ENCODE measurements at places on chromosomes 13 and 19.

DNA sequence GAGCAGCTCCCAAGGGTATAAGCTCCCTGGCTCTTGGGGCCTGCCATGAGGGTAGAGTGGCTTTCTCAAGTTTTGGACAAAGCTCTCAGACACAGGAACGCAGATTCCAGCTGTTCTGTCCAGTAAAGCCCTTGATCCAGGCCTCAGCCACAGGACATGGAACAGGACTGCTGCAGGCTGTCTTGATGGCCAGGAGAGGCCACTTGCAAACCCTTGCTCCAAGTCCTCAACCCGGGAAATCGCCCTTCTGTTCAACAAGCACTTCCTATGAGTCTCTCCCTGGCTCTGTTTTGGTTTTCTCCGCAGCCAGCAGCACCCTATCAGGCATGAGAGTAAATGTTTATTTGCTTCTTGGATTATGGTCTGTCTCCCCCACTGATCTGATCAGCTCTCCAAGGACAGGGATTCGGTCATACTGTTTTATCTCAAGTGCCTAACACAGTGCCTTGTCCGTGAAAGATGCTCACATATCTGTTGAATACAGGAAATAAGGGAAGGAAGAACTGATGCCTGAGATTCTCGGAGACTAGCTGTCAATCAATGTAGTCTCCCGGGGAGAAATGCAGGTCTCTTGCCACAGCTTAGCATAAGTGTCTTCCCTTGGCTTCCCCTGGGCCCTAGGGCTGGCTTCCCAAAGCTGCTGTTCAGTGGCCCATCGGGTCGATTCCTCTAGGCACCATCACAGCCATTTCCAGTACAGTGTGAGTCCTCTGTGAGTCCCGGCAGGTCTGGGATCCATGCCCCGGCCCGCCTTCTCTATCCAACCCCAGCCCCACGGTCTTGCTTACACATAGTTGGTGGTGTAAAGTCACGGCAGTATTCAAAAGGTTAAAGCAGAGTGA lies 90.8 kb downstream of the TSHZ3 start:
- no peak for DNase-seq

DNA sequence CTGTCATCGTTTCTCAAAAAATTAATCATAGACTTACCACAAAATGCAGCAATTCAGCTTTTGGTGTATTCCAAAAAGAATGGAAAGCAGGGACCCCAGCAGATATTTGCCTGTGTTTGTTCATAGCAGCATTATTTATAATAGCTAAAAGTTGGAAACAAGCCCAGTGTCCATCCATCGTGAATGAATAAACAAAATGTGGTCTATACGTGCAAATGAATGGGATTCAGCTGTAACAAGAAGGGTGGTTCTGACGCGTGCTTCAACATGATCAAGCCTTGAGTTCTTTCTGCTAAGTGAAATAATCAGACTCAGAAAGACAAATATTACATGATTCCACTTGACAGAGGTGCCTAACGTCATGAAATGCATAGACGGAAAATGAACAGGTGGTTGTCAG lies 36.4 kb downstream of the PSG11 start:
- DNase-seq = no peak

DNA sequence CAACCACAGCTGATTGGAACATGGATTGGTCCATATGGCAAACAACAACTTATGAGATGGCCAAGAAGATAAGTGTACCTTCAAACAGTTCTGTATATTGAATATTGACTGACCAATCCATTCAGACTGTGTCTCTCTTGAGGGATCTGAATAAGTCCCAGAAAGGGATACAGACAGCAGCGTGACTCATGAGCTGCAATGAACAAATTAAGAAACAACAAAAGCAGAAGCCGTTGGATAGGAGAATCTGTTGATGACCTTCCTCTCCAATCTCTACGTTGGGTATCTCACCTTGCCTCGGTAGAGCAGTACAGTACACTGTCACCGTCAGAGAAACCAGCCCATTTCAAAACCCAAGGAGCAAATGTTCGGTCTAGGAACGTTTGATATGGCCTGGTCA lies 21.3 kb downstream of the MBD3L2B start:
- no peak for DNase-seq

GRCh38 chr19:10870955-10871603 lies at the start of gene CARM1:
Gene CARM1, plus strand, starts transcription at chr19:10871553. Its CDS starts 150 bp downstream, at chr19:10871703.
- DNase-seq = peak; percentile 74

DNA sequence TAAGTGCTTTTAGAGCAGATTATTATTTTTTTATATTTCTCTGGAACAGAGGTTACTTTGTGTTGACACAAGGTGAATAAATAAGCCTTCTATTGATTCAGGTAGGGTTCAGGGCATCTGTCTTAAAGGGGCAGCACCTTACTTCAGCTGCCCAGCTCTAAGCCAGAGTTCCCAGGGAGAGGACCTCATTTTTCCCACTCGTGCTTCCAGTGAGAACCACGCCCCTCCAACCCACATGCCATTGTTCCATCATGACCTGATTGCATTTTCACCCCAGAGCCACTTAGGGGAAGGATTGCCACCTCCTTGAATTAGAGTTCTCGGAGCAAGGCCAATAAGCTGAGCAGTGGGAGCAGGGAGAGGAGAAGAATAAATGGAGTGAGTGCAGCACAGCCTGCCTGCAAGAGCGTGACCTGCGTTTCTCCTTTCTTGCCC lies 104.3 kb upstream of the FRY start:
- no peak for DNase-seq

- no peak for DNase-seq
Observed at GRCh38 chr13:95382916-95383315, 81.7 kb upstream of the ABCC4 start.

- DNase-seq = no peak
Observed at GRCh38 chr19:10270616-10271394, at the start of gene ICAM1. Gene ICAM1, plus strand, starts transcription at chr19:10271120. Its CDS starts 40 bp downstream, at chr19:10271160.

GRCh38 chr13:113013878-113014751 lies 45.1 kb downstream of the MCF2L start:
- no peak for DNase-seq

GRCh38 chr13:99859178-99860177 lies 112.1 kb downstream of the ZIC5 start:
- no peak for DNase-seq

GRCh38 chr19:57552432-57552831 lies 7.2 kb downstream of the ZNF550 start:
- DNase-seq = no peak

GRCh38 chr13:103370790-103371189 lies 304.6 kb upstream of the SLC10A2 start:
- no peak for DNase-seq

DNA sequence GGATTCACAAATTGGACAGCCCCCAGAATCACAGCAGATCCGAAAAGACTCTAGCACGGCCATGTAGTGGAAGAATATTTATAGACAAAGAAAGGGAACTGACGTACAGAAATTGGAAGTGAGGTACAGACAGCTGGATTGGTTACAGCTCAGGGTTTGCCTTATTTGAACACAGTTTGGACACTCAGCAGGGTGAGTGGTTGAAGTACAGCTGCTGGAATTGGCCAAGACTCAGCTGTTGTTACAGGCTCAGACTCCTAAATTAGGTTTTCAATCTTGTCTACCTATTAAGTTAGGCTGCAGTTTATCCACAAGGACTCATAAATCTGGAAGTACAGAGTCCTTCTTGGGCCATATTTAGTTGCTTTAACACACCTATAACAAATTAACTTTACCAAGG lies 5.8 kb upstream of the CFAP97D2 start:
- no peak for DNase-seq

- DNase-seq = no peak
Observed at GRCh38 chr19:5984600-5984999, 6.7 kb upstream of the RANBP3 start.

- no peak for DNase-seq
Observed at GRCh38 chr13:40275636-40276035, 390.8 kb downstream of the FOXO1 start.

- no peak for DNase-seq
Observed at GRCh38 chr19:7228935-7229541, 65.2 kb downstream of the INSR start.

GRCh38 chr19:11405846-11406643 lies 13.1 kb downstream of the RGL3 start:
- no peak for DNase-seq

DNA sequence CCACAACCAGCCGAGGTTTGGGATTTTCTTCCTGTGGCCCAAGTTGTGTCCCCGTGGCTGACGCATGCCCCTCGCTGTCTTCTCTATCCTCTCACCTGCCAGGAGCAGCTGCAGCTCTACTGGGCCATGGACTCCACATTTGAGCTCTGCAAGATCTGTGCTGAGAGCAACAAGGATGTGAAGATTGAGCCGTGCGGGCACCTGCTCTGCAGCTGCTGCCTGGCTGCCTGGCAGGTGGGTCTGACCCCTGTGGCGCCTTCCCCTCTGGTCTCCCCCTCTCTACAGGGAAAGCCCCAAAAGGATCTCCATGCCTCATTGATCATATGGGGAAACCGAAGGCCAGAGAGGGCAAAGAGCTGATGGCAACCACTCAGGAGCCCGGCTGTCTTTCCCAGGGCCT lies 14.6 kb downstream of the CBLC start:
- no peak for DNase-seq

DNA sequence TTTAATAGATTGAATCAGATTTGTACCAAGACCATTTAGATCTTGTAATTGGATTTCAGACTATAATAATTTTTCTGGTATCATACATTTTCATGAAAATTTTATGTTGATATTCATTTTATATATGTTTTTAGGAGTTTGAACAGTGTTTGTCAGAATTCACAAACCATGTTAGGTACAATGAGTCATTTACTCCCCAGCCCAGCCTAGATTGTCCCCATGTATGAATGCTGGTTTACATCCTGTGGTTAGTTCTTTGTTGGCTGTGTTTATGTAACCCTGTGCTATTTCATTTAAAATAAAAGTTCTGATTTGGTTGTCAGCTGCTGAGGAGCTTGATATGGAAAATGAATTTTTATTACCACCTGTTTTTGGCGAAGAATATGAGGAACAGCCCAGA lies 96.7 kb downstream of the GJA3 start:
- no peak for DNase-seq

- no peak for DNase-seq
Observed at GRCh38 chr13:20873348-20873747, 29.2 kb downstream of the XPO4 start.

GRCh38 chr13:30906411-30907051 lies 460 bp downstream of the MEDAG start:
- DNase-seq = no peak

DNA sequence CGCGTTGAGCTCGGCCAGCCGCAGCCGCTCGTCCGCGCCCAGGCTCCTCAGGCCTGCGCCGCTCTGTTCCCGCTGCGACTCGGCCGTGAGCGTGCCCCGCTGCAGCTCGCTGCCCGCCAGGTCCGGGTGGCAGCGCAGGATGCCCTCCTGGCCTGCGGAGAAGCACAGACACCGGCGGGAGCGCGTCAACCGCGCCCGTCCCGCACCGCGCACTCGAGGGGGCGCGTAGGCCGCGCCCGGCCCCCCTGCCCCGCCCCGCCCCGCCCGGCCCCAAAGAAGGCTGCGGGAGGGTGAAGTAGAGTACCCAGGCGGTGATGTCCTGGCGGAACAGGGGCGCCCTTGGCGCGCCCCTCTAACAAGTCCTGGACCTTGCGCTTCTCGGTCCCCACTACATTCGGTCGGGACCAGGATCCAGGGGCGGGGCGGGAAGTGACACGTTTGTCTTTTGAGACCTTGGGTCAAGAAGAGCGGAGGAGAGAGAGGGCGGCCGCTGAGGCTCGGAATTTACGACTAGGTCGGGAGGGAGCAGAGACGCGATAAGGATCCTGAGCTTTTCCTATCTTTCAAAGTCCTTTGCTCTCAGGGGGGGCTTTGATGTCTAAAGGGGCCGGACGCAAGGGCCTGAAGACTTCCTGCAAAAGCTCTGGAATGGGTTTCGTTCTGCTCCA lies 9.3 kb upstream of the CDX2 start:
- DNase-seq = no peak
